ENCODE measurements at places on chromosomes 4 and X. TPM values are rescaled to one million over a fixed set of nuclear protein-coding genes. Genes with fewer than 3 reads are reported as not detected.
A peak's percentile ranks its signal among the peaks of the same experiment; 100 is the strongest.

DNA sequence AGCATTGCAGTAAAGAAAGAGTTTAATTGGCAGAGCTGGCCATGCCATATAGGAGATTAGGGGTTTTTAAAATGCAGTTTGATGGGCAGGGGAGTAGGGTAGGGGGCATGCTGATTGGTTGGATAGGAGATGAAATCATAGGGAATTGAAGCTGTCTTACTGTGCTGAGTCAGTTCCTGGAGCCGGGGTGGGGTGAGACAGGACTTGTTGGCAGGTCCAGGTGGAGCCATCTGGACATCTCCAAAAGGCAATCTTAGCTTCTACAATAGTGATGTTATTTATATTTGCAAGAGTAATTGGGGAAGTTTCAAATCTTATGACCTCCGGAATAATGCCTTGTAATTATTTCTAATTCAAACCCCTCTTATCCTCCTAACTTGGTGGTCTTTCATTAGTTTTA is 32.4 kb upstream of the PGM2 start:
- no peak overlapping the region for H3K27ac ChIP-seq
- no peak for DNase-seq
- no peaks in the 10 kb centered on the region for H3K27me3 ChIP-seq
- H3K36me3 ChIP-seq = no peaks in the 10 kb centered on the region

DNA sequence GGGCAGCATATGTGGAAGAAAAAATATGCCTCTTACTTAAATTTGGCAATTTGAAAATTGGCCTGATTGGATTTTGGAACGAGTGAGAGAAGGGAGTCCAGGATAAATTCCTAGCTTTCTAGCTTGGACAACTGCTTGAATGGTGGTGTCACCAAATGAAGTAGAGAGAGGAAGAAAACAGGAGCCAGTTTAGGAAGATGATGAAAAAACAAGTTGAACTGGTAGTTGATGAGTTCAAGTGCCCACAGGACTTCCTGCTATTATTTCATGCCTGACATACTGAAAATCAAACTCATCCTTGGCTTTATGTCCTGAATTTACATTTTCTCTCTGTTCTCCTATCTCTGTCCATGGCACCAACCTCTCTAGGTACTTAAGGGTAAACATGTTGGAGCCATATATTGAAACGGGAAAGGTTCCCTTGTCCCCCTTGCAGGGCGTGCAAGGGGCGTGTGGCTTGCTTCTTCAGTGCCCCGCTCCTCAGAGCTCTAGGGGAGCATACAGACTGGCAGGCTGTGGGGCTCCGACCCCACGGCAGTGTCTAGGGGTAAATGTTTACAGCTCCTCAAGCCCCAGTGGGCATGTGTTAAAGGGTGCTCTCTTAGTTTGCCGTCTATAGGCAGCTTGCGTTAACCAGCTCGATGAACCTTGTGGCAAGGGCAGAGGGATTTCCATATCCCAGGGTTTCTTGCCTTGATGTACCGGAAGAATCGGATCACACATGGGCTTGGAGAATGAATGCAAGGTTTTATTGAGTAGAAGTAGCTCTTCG is 250.7 kb upstream of the PGRMC2 start:
- H3K27ac ChIP-seq = no peak overlapping the region
- peaks cover 3% of the 10 kb centered on the region for H3K36me3 ChIP-seq
- peaks cover 22% of the 10 kb centered on the region for H3K4me1 ChIP-seq
- H3K4me3 ChIP-seq = no peak overlapping the region
- no peaks in the 10 kb centered on the region for H3K27me3 ChIP-seq

DNA sequence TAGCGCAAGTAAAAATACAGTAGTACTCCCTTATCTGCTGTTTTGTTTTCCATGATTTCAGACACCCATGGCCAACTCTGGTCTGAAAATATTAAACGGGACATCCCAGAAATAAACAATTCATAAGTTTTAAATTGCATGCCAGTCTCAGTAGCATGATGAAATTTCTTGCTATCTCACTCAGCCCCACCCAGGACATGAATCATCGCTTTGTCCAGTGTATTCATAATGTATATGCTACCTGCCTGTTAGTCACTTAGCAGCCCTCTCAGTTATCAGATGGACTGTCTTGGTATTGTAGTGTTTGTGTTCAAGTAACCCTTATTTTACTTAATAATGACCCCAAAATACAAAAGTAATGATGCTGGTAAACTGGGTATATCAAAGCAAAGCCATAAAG is 158.2 kb upstream of the DDIT4L start:
- H3K27me3 ChIP-seq = no peaks in the 10 kb centered on the region
- peak overlapping the region; percentile 88 for H3K27ac ChIP-seq
- H3K36me3 ChIP-seq = no peaks in the 10 kb centered on the region
- DNase-seq = no peak

GRCh38 chrX:120749141-120749846 is 119.4 kb upstream of the C1GALT1C1 start:
- no peak overlapping the region for H3K27ac ChIP-seq
- H3K4me1 ChIP-seq = peaks cover 6% of the 10 kb centered on the region
- no peaks in the 10 kb centered on the region for H3K27me3 ChIP-seq
- no peak for DNase-seq
- H3K36me3 ChIP-seq = no peaks in the 10 kb centered on the region

DNA sequence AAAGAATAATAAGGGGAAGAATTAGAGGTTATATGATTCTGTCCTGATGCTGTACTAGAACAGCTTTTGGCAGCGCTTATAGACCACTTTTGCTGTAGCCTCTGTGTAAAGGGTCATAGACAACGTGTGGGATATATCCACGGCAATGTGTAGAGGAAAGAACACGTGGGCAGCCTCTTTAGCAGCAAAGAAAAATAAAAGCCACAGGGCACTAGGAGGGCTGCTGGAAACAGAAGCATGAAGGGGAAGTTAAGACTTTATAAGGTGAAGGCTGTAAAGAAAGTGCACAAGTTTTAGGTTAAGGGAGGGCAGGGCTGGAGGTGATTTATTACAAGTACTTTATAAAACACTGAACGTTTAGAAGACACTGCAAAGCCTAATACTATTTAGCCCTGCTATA is 20.1 kb upstream of the PHEX start:
- H3K27ac ChIP-seq = no peak overlapping the region
- no peak for DNase-seq
- H3K4me3 ChIP-seq = no peak overlapping the region
- H3K27me3 ChIP-seq = no peaks in the 10 kb centered on the region
- no peaks in the 10 kb centered on the region for H3K4me1 ChIP-seq
- peaks cover 13% of the 10 kb centered on the region for H3K36me3 ChIP-seq

DNA sequence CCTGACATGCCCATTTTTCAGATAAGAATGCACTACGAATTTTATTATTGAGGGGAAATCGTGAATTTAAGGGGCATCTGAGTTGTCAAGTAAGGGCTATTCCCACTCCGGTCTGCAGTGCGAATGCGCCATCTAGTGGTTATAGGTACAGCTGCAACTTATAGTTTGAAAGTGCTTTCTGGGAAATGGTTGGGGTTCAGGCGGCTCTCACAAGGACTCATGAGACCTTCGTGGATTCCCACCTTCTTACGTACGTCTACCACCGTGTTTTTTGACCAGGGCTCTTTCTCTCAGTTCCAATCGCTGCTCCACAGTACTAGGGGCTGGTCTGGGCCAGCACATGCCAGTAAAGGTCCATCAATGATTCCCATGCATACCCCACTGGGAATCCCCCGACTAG is 12.3 kb downstream of the MSL3 start:
- H3K4me1 ChIP-seq = no peaks in the 10 kb centered on the region
- H3K4me3 ChIP-seq = no peak overlapping the region
- peaks cover 4% of the 10 kb centered on the region for H3K36me3 ChIP-seq
- no peak for DNase-seq
- H3K27ac ChIP-seq = no peak overlapping the region
- no peaks in the 10 kb centered on the region for H3K27me3 ChIP-seq

DNA sequence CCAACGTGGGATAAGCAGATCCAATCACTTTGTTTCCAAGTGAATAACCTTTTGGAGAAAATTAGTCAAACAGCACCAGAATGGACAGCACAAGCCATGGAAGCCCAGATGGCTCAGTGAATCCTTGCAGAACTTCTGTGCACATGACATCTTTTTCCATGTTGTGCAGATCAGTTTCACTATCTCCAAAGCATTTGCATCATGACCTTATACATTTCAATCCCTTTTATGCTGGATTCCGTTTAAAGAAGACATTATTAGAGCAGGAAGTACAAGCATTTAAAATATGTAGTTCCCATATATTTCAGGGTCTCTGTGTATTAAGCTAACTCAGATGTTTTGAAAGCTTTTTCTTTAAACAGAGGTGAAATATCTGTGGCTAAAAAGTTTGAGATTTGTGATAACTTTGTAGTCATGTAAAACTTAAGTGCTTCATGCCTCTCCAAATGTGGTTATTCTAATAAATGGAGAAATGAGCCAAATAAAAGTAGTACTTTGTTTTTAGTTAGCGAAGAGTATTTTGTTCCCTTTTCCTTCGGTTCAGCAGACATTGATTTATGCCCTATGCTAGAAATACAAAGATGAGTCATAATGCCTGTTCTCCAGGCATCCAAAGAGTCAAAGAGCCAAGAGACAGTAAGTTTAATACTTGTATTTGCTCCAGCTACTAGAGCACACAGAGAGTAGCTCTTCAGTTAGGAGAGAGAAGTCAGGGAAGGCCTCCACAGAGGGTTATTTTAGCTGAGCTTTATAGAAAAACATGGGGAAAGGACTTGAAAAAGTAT is 39.0 kb downstream of the PLAC8 start:
- peak overlapping the region; percentile 74 for H3K27ac ChIP-seq
- H3K4me1 ChIP-seq = peaks cover 14% of the 10 kb centered on the region
- H3K27me3 ChIP-seq = no peaks in the 10 kb centered on the region
- H3K4me3 ChIP-seq = no peak overlapping the region

DNA sequence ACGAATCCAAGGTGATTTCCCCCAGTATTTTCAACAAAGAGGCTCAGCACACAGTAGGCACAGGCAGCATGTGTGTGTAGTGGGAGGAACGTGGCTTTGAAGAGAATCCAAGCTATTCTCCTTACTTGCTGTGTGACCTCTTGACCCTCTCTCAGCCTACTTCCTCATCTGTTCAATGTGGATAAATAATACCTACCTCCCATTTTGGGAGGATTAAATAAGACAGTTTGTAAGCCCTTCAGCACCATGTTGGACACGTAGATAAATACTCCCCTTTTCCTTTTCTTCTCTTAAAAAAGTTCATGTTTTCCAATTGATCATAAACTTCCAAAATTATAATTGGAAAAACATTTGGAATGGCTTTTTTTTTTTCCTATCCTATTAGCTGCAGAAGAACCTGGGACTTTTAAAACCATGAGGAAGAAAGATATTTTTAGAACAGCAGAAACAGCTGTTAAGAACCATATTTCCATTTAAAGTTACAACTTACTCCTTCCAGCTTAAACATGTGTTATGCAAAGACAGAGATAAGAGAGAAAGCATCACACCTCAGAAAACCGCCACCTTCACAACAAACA is 56.1 kb upstream of the TMEM131L start:
- H3K27ac ChIP-seq = peak overlapping the region; percentile 66
- H3K36me3 ChIP-seq = no peaks in the 10 kb centered on the region
- peaks cover 19% of the 10 kb centered on the region for H3K4me1 ChIP-seq
- no peak overlapping the region for H3K4me3 ChIP-seq

DNA sequence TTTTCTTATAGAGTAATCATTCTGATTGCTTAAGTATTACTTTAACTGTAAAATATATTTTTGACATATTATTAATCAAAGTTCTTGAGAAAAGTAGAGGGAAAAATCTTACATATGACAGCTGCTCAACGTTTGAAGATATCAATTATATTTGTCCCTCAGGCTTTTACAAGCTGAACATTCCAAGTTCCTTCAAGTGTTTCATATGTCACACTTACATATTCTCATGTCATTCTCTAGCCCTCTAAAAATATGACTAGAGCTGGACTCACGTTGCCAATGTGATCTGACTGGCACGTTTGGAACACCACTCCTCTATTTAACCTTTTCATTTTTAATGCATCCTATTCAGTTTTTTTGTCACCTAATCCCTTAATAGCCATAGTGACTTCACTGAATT is 492.9 kb downstream of the PCDH18 start:
- no peaks in the 10 kb centered on the region for H3K27me3 ChIP-seq
- H3K4me3 ChIP-seq = no peak overlapping the region
- H3K36me3 ChIP-seq = no peaks in the 10 kb centered on the region
- H3K4me1 ChIP-seq = no peaks in the 10 kb centered on the region

GRCh38 chrX:109952050-109952449 is 50.9 kb upstream of the TMEM164 start:
- no peaks in the 10 kb centered on the region for H3K27me3 ChIP-seq
- no peak overlapping the region for H3K4me3 ChIP-seq
- no peaks in the 10 kb centered on the region for H3K36me3 ChIP-seq
- H3K4me1 ChIP-seq = no peaks in the 10 kb centered on the region
- no peak for DNase-seq
- H3K27ac ChIP-seq = no peak overlapping the region

GRCh38 chr4:155984106-155984797 is 30.6 kb upstream of the CTSO start:
- H3K4me3 ChIP-seq = no peak overlapping the region
- H3K27ac ChIP-seq = no peak overlapping the region
- H3K36me3 ChIP-seq = peaks cover under 1% of the 10 kb centered on the region
- DNase-seq = no peak
- no peaks in the 10 kb centered on the region for H3K4me1 ChIP-seq
- peaks cover 3% of the 10 kb centered on the region for H3K27me3 ChIP-seq

DNA sequence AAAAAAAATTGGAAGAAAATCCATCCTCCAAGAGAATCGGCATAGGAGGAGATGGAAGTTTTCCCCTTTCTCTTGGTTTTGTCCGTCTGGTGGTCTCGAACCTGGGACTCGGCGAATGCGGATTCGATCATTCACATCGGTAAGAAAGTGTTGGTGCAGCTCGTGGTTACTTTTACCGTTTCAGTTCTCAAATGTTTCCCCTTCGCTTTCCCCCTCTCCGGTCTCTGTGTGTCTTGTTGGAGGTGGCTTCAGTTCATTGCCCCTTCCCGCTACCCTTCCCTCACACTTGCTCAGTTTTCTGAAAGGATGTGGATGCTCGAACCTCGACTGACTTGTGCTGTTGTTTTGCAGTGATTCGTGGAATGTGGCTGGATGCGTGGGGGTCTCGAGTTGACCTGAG is 840 bp downstream of the GRID2 start:
- H3K27me3 ChIP-seq = peaks cover 71% of the 10 kb centered on the region
- peak overlapping the region; percentile 68 for H3K4me3 ChIP-seq
- no peak overlapping the region for H3K27ac ChIP-seq
- H3K36me3 ChIP-seq = no peaks in the 10 kb centered on the region
- no peak for DNase-seq

MAGEA3 gene
- not detected for total RNA-seq

PARM1 gene
- 1.0 TPM for total RNA-seq

IL1RAPL1 gene
- not detected for total RNA-seq

FHDC1 gene
- total RNA-seq = 8.9 TPM

CTSO gene
- total RNA-seq = 13.9 TPM

CXCL8 gene
- 0.27 TPM for total RNA-seq
